LoVo (cell line): ENCODE measurements at places on chromosomes 5 and 9.

- DNase-seq = no peak
These were observed 68.9 kb upstream of the TAF1L start for GRCh38 chr9:32704343-32704742.

DNA sequence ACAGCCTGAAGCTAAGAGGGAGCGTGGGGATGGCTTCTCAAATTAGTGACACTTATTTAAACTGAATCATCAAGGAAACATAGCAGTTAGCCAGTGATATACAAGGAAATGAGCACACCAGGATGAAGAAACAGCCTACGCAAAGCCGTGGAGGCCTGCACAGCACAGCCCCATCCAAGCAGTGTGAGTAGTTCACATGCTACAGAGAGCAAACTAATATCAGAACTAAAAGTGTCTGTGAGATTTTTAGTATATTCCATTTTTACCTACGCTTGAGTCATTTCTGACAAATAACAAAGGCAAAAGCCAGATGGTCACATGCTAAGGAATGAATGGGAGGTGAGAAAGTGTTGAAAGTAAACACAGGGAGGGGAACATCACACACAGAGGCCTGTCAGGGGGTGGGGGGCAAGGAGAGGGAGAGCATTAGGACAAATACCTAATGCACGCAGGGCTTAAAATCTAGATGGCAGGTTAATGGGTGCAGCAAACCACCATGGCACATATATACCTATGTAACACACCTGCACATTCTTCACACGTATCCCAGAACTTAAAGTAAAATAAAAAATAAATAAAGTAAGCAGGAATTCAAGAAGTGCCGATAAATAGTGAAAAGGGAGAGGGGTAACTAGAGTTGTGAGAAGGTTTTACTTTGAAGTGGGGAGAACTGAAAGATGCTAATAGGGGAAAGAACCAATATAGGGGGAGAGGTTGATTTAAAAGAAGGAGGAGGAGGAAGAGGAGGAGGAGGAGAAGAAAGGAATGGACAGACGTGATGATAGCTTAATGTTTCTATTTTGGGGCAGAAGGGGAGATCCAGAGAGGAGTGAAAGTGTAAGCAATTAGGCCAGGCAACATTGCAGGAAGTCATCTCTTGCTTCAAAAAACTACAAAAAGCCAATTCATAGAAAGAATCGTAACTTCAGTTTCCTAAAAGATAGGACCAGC lies 100.9 kb upstream of the PTGER4 start:
- DNase-seq = no peak

GRCh38 chr5:130923543-130924124 lies 241.4 kb downstream of the HINT1 start:
- no peak for DNase-seq

- DNase-seq = no peak
These were observed 672.1 kb upstream of the CHD1 start for GRCh38 chr5:99600952-99601351.

DNA sequence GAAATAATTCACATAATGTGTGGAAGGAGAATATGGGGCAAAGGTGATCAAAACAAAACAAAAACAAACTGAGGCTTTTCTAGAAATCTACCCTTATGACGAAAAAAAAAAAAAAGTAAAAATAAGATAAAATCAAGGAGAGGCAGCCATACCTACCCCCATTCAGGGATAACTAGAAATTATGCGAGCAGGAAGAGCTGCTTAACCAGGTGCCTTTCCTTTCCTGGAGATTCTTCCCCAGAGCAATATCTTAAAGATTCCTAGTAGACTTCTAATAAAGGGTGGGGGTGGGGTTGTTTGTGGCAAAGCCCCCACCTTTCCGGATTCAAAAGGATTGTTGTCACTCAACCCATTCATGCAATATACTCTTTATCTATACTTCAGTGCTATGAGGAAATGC lies 112.0 kb upstream of the IFNK start:
- DNase-seq = no peak

GRCh38 chr5:41967401-41967800 lies 42.3 kb downstream of the FBXO4 start:
- DNase-seq = no peak
